ENCODE measurements at places on chromosomes 1 and 21.
A peak's percentile ranks its signal among the peaks of the same experiment; 100 is the strongest.

- DNase-seq = peak; percentile 7
Observed at GRCh38 chr1:113811156-113811887, 954 bp downstream of the RSBN1 start.

DNA sequence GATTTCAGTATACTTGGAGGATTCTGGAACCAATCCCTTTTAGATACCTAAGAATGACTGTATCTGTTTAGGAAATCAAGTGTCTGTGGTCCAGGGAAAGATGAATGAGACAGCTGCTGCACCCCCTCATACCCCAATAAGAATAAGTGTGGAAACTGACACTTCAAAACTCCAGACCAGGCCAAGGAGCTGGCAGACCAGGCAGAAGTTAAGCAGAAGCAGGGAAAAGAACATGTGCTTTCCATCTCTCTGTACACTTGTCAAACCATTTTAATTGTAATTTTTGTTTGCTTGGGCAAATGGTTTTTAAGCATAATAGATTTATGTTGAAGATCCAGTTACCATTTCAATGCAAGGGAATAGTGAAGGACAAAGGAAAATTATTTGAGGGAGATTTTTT lies 100.2 kb downstream of the GREM2 start:
- no peak for DNase-seq

GRCh38 chr1:213883618-213884017 lies 104.2 kb upstream of the PROX1 start:
- no peak for DNase-seq

DNA sequence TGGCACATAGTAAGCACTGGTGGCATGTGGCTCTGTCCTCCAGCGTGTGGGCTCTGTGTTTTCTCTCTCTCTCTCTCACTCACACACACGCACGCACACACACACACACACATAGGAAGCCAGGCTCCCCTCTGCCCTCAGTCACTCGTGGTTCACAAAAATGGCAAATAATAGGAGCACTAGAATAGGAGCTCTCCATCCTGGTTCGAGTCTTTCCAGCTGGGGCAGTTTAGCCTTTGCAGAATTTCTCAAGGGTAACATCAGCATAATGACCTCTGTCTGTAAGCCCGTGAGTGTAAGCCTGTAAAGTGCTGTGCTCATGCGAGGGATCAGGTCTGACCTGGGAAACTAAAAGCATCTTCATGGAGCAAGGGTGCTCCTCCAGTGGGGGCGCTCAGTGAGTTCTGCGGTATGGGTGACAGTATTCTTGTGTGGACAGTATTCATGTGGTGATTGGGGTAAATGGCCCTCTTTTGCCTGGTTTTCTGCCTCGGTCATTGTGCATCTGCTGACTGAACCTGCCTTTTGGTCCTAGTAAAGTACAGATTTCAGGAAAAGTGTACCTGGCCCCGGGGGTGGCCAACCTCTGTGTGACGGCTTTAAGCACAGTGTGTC lies 842 bp upstream of the ZC3H12A start:
- DNase-seq = peak; percentile 44

DNA sequence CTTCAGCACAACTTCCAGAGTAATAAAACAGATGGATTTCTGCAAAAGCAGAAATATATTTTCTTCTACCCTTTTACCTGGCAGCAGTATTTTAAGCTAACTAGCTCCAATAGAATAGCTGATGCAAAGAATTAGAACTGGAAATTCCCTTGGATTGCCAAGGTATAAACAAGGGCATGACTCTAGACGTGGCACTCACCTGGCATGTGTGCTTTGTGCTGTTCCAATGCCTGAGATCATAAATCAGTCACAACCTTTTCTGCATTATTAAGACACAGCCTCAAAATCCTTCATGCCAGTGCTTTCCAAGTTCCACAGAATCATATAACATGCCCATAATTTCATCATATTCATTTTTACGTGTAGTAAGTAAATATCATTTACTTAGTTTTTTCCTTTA lies 1048.7 kb downstream of the ADGRL2 start:
- no peak for DNase-seq

DNA sequence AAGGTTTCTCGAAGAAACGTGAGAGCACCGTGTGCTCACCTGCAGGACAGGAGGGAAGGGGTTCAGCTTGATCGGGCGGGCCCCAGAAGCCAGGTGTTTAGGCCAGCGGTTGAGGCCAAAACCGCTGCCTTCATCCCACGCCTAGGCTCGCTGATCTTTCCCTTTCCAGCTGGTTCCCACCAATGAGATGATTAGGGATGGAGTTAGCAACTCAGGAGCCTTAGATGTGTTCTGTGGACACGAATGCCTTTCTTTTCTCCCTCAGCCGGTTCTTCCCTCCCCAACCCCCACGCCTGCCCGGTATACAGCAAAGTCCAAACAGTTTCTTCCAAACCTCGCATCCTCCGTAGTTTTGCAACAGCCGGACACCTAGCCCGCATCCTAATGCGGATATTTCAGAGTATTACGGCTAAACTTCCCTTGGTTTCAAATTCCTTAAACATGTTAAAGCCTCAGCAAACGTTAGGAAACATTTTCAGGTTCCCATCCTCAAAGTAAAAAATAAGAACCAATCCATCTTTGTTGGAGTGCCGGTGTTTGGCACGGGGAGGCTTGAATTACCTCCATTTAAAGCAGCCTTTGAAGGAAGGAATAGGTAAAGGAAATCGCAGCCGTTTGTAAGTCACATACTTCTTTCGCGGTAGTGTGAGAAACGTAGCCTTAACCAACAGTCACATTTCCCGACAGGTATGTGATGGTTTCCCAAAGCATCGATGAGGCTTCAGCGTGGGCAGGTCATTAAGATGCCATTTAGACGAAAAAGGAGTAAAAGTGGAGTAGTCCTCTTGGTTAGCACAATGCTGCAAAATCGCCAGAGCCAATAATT lies 1.1 kb downstream of the LRRC8C start:
- no peak for DNase-seq

- DNase-seq = no peak
Observed at GRCh38 chr21:19440792-19441655, 1037.4 kb upstream of the TMPRSS15 start.

- no peak for DNase-seq
Observed at GRCh38 chr21:20010691-20011200, 987.5 kb upstream of the NCAM2 start.

- no peak for DNase-seq
Observed at GRCh38 chr1:76162254-76162653, 87.7 kb downstream of the ST6GALNAC3 start.

- peak; percentile 66 for DNase-seq
Observed at GRCh38 chr21:42145569-42146272, 73.2 kb upstream of the ABCG1 start.

DNA sequence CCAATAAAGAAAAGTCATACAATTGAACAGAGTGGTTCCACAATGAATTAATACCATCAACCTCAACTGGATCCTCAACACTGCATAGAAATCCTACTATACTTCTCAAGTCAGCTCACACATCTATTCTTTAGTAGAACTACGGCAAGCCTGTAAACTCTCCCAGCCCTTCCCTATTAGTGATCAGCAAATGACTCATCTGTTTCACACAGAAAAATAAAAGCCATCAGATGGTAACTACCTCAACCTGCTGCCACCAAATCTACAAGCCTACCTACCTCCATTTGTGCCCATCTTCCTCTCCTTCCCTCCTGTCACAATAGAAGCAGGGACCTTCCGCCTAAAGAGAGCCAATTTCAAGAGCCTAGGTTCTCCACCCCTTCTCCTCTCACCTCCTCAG lies 63.6 kb downstream of the DMAP1 start:
- DNase-seq = no peak

DNA sequence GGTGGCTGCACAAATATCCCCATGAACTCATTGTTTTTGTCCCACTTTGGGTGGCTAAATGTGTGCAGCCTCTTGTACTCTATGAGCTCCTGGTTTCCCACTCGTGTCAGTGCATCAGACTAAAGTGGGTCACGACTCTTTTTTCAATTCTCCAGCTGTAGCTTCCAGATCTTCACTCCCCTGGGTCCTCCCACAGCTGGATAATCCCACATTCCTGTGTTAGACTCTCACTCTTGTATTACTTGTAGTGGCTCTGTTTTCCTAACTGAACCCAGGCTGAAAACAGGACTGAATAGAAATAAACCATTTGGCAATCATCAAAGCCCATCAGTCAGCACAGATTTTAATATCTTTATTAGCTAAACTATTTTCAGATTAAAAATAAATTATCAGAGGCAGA lies 60.4 kb downstream of the UBE2U start:
- no peak for DNase-seq

GRCh38 chr1:220370041-220370700 lies 97.9 kb upstream of the RAB3GAP2 start:
- no peak for DNase-seq

- no peak for DNase-seq
Observed at GRCh38 chr1:238336531-238336930, 445.8 kb upstream of the ZP4 start.

DNA sequence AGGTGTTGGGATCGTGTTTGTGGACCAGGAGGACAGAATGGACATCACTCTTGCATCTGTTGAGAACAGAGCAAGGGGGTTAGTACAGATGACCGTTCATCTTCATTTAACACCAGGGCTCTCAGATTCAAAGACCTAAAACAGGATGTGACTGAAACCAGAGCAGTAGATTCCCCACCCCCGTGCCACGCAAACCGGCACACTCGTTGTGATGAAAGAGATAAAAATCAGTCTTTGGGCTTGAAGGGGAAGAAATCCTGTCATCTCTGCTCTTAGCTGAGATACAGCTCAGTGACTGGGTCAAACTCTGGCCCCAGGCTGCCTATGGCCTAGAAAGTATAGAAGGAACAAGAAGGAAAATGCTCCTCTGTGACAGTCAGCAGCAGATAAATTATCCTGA lies 146.2 kb upstream of the KRTAP19-8 start:
- DNase-seq = peak; percentile 34

- no peak for DNase-seq
Observed at GRCh38 chr1:192561301-192561700, 14.3 kb upstream of the RGS1 start.

DNA sequence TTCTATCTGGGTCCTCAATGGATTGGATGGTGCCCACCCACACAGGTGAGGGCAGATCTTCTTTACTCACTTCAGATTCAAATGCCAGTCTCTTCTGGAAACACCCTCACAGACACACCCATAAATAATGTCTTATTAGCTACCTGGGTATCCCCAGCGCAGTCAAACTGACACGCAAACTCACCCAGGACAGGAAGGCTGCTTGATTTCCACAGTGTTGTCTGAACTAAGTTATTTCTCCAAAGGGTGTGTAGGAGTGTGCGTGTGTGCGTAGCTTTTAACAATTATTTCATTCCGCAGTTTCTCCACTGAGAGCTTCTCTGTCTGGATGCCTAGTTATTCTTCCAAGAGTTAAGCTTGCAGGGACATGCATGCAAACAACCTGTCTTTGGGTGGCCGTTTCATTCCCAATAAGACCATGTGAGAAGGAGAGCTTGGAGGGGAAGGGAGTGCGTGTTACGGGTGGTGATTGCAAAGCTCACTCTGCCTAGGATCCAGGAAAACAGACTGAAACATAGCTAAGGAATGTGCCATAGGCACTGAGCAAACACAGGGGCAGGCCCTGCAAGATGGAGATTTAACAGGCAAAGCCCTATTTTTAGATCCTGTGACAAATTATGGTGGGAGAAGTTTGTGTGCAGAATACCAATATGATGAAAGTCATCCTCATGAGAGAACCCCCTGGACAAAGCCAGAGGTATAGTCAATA lies 269.7 kb downstream of the DYRK1A start:
- DNase-seq = no peak

DNA sequence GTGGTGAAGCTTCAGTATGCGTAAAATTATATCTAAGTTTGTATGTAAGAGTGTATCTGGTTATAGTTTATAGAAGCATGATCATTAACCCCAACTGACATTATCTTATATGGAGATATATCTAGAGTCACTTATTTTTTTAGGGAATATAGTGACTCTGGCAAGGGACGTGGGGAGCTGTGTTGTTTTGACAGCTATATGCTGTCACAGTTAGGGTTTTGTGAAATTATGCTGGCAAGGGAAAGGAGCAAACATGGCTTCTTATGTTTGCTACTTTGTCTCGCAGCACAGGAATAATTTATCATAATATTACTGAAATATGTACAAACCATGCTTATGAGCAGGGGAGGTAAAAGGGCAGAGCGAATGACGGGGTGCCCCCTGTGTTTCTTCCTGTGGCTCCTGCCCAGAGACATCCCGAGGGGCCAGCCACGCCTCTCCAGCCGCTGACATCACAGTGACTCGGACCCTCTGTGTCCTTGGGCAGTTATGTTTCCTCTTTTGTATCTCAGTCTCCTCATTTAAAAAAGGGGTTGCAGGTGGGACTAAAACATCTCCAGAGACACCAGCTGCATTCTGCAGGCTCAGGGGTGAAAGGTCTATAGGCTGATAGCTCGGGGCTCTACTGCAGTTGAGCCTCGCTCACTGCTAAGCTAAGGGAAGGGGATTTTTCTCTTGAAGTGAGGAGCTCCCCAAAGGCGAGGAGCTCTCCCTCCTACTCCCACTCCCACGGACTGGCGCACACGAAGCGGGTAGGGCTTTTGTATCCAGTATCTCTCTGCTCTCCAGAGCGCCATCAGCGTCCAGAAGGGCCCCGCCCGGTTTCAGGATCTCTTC lies 14.9 kb downstream of the A3GALT2 start:
- DNase-seq = no peak

- no peak for DNase-seq
Observed at GRCh38 chr1:112983537-112984131, 27.6 kb upstream of the SLC16A1 start.

DNA sequence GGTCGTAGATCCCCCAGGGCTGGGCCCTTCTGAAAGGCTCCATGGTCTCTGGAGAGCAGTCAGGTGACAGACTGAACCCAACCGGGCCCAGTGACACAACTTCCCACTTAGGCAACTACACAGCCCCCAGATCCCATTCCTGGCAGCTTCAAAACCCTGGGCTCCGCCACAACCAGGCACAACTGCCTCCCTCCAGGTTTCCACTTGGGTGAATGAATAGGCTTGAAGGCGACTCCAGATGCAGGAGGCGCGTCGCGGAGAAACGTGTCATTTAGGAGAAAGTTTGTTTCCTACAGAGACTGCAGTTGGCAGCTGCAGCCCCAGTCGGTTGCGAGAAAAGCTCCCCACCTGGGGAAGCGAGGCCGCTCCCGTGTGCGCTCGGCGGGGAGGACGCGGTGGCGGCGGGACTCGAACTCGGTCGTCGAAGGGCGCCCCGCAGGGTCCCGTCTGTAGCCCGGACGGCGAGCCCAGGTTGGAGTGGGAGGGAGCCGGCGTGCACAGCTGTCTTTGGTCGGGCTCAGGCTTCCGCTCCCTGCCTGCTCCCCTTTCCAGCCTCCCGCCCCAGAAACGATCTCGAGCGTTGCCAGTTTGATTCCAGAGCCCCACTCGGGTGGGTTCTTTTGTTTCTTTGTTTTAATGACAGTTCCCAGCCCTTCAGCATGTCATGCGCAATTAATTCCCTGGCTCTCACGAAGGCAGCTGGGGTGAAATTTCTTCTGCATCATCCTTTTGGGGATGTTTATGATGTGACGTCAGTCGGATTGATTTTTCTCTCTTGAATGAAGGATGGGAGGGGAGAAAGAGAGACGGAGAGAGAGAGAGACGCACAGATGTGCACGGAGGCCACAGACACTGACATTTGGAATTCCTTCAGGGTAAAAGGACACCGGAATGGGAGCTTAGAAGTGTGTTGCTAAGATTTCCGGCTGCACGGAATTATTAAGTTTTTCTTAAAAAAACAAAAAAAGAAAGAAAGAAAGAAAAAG lies 862 bp upstream of the SGIP1 start:
- no peak for DNase-seq

- no peak for DNase-seq
Observed at GRCh38 chr1:1021010-1021919, 1.3 kb downstream of the AGRN start.

- DNase-seq = no peak
Observed at GRCh38 chr21:42317826-42318746, 2.9 kb upstream of the TFF3 start.

- no peak for DNase-seq
Observed at GRCh38 chr1:37605061-37605650, 9.4 kb upstream of the GNL2 start.
